ENCODE measurements at places on chromosomes 1 and 21.

GRCh38 chr21:17454315-17455027, 58.4 kb upstream of the CXADR start:
- no peaks in the 10 kb centered on the region for H3K36me3 ChIP-seq
- no peaks in the 10 kb centered on the region for H3K4me1 ChIP-seq
- DNase-seq = no peak
- H3K4me3 ChIP-seq = no peak overlapping the region
- no peaks in the 10 kb centered on the region for H3K27me3 ChIP-seq

- DNase-seq = no peak
- H3K27me3 ChIP-seq = no peaks in the 10 kb centered on the region
- H3K27ac ChIP-seq = peak overlapping the region; percentile 44
- H3K4me1 ChIP-seq = peaks cover 35% of the 10 kb centered on the region
- peak overlapping the region; percentile 8 for H3K4me3 ChIP-seq
Observed at GRCh38 chr1:59137276-59137615, 159.6 kb upstream of the FGGY start.

- no peak overlapping the region for H3K4me3 ChIP-seq
- no peaks in the 10 kb centered on the region for H3K36me3 ChIP-seq
- no peaks in the 10 kb centered on the region for H3K27me3 ChIP-seq
- no peak for DNase-seq
- peak overlapping the region; percentile 30 for H3K27ac ChIP-seq
- peaks cover 5% of the 10 kb centered on the region for H3K4me1 ChIP-seq
Observed at GRCh38 chr1:117580882-117581281, 25.0 kb upstream of the TENT5C start.

DNA sequence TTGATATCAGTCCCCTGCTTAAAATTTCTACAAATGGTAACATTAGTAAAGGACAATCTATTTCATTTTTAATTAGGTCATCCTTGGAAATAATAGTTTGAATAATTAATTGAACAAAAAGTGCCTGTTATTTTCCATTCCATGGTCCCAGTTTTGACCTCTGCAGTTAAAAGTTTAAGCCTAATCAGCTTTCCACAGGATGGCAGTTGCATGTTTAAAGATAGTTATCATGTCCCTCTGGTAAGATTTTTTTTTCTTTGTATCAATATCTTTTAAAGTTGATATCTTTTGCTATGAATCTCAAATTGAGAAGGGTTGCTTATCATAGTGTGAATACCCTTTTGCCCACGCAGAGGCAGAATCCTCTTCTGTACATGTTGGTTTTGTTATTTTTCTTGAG, 90.4 kb downstream of the HS2ST1 start:
- no peak for DNase-seq
- H3K27me3 ChIP-seq = no peaks in the 10 kb centered on the region
- no peak overlapping the region for H3K4me3 ChIP-seq
- H3K36me3 ChIP-seq = no peaks in the 10 kb centered on the region
- no peak overlapping the region for H3K27ac ChIP-seq

DNA sequence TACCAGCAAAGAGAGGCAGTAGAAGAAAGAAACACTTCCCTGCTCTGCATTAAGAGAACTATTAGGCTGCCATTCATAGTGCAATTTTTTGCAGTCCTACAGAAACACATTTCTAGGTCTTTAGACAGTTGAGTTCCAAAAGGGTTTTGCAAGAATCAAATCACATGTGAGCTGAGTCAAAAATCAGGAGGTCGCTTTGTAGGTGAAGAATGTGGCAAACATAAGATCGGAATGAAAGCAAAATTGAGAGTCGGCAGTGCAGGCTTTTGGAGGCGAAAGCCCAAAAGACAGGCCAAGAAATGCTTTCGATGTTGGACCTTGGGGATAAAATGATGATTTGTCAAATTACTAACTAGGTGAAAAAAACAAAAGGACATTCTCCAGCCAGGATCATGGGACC, 213.5 kb upstream of the NRIP1 start:
- H3K4me1 ChIP-seq = no peaks in the 10 kb centered on the region
- no peaks in the 10 kb centered on the region for H3K27me3 ChIP-seq
- no peak overlapping the region for H3K27ac ChIP-seq
- no peaks in the 10 kb centered on the region for H3K36me3 ChIP-seq
- DNase-seq = no peak
- no peak overlapping the region for H3K4me3 ChIP-seq

- no peaks in the 10 kb centered on the region for H3K36me3 ChIP-seq
- no peak overlapping the region for H3K4me3 ChIP-seq
- no peak overlapping the region for H3K27ac ChIP-seq
- peaks cover 8% of the 10 kb centered on the region for H3K27me3 ChIP-seq
- DNase-seq = no peak
Observed at GRCh38 chr1:241527146-241527545, 5.0 kb upstream of the KMO start.

- peaks cover 12% of the 10 kb centered on the region for H3K36me3 ChIP-seq
- no peak overlapping the region for H3K4me3 ChIP-seq
- H3K27me3 ChIP-seq = no peaks in the 10 kb centered on the region
- H3K27ac ChIP-seq = no peak overlapping the region
- DNase-seq = no peak
Observed at GRCh38 chr21:39502631-39503030, 50.9 kb downstream of the SH3BGR start.

DNA sequence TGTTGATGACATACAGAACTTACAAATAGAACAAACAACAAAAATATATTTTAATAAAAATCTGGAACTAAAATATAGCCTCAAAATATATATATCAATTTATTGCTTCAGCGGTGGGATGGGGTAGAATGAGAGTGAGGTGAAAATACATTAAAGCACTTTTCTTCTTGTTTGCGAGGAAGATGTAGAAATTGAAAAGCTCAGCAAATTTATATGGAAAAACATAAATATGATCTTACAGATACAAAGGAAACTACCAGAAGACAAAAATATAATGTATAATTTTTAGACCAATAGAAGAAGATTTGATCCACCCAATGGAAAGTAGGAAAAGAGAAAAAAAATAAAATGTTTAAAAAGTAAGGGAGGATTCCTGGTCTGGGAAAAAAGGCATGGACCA, 372.2 kb downstream of the DISC1 start:
- H3K27me3 ChIP-seq = no peaks in the 10 kb centered on the region

DNA sequence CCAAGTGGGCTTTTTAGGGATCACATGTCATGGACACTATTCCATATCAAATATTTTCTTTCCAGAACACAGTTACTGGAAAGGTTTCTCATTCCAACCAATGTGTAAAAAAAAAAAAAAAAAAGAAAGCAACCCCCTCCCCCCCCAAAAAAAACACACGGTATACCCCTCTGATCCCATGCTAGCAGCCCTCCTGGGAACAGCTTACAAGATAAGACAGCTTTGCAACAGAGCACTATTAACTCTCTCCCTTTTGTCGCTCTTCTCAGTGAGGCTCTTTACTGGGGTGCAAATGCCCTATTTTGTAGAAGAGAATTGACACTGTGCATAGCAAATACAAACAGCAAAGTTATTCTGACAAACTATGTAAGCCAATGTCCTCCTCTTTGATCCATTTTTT, 161.2 kb downstream of the NTMT2 start:
- DNase-seq = no peak
- peaks cover 5% of the 10 kb centered on the region for H3K27me3 ChIP-seq
- no peak overlapping the region for H3K27ac ChIP-seq
- H3K36me3 ChIP-seq = no peaks in the 10 kb centered on the region
- no peak overlapping the region for H3K4me3 ChIP-seq

DNA sequence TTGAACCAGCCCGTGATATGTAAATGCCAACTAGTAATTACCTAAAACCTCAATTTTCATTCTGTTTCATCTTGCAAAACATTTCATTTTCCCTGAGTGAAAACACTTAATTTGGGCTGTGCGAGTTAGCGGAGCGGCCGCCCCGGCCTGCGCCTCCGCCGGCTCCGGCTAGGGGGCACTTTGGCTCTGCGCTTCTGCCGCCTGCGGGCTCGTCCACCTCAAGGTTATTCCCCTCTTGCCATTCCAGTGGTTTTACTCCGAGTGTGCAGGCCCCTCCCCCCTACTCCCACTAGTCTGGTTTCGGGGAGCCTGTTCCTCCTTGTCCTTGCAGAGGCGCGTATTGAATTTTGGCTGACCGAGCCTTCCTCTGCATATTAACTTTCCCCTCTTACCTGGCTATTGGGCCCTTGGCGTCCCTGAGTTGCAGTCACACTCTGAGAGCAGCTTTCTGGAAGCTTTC, 55.6 kb downstream of the PEX14 start:
- no peaks in the 10 kb centered on the region for H3K27me3 ChIP-seq
- H3K36me3 ChIP-seq = peaks cover 5% of the 10 kb centered on the region
- no peak overlapping the region for H3K27ac ChIP-seq
- H3K4me1 ChIP-seq = peaks cover 9% of the 10 kb centered on the region
- no peak overlapping the region for H3K4me3 ChIP-seq
- DNase-seq = no peak

DNA sequence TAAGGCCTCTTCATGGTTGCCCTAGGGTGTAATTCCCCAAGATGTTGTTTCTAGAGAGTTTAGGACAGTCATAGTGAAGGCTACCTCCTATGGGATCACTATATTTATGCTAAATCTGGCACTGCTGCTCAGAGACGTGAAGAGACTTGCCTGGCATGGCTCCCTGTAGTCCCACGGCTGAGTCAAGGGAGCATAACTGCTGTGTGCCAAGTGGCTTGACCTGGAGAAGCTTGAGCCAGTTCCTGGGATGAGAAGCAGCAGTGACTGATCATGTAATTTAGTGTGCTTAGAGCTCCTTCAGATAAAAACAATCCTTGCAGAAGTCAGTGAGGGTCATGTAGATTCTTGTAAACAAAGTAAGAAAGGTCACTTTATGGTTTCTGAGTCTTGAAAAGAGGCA, 68.9 kb upstream of the TSPAN2 start:
- no peak for DNase-seq
- H3K27me3 ChIP-seq = peaks cover 12% of the 10 kb centered on the region
- H3K4me3 ChIP-seq = no peak overlapping the region
- H3K4me1 ChIP-seq = no peaks in the 10 kb centered on the region

DNA sequence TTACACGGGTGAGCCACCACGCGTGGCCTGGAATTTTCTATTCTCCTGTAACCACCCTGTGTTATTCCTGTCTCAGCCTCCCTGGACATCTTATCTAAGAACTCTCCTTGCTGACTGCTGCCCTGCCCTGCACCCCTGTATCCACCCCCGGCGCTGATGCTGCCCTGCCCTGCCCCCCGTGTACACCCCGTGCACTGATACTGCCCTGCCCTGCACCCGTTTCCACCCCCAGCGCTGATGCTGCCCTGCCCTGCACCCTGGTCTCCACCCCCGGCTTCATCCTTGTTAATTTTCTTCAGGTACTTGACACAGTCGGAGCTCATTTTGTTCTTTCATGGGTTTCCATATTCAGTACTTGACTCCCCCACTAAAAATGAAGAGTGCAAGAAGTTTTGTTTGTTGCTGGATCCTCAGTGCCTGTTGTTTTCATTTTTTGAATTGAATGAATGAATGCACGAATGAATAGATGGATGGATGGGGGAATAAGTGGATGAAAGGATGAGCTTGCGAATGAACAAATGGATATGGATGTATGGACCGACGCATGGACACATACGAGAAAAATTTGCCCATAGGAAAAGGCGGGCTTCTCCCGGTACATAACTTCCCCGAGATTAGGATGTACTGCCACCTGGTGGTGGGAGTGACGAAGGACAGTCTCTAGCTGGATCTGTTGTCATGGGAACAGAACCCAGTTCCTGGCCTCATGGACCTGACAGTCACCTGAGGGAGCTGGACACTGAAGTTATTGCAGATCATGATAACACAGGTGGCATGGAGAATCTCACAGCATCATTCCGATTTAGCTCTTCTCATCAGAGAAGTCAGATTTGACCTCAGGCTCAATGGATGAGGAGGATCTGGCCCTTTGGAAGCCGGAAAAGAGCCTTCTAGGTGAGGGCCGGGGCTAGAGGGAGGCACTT, 14.9 kb downstream of the AADACL4 start:
- no peak overlapping the region for H3K27ac ChIP-seq
- H3K27me3 ChIP-seq = peaks cover 21% of the 10 kb centered on the region
- H3K4me1 ChIP-seq = peaks cover 4% of the 10 kb centered on the region
- no peak overlapping the region for H3K4me3 ChIP-seq
- peak; percentile 44 for DNase-seq

- H3K27ac ChIP-seq = no peak overlapping the region
- peaks cover 87% of the 10 kb centered on the region for H3K27me3 ChIP-seq
- no peaks in the 10 kb centered on the region for H3K4me1 ChIP-seq
Observed at GRCh38 chr1:52225174-52225573, 83.3 kb downstream of the ZFYVE9 start.

DNA sequence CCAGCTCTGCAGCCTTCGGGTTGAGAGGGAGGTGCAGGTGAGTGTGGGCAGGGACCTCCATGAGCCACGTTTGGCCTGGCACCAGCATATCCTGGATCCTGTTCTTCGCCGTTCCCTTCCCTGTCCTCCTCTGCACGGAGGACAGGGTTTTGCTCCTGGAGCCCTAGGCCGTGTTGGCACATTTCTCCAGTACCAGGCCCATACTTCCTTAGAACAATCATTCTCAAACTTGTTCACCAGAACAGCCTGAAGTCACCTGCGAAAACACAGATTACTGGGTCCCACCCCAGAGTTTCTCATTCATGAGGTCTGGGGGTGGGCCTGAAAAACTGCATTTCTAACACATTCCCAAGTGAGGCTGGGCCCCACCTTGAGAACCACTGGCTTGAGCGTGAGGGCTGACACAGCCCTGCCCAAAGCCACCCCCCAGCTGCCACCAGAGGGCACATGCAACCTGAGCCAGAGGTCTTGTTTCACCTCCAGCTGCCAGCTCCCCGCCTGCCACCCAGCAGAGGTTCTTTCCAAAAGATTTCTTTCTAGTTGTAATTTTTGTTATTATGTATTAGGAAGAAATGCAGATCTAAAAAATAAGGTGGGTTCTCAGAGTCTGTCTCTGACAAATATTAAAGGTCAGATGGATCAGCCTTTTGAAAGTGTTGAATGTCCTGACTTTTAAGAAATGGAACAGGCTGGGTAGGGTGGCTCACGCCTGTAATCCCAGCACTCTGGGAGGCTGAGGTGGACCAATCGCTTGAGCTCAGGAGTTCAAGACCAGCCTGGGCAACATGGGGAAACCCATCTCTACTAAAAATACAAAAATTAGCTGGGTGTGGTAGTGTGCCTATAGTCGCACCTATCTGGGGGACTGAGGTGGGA, 39.6 kb upstream of the LDLRAP1 start:
- peaks cover 10% of the 10 kb centered on the region for H3K4me1 ChIP-seq
- no peak overlapping the region for H3K27ac ChIP-seq
- peak; percentile 40 for DNase-seq
- H3K36me3 ChIP-seq = no peaks in the 10 kb centered on the region
- peaks cover 11% of the 10 kb centered on the region for H3K27me3 ChIP-seq

GRCh38 chr1:169460191-169460833, 25.4 kb downstream of the SLC19A2 start:
- peaks cover 27% of the 10 kb centered on the region for H3K27me3 ChIP-seq
- peak overlapping the region; percentile 77 for H3K4me3 ChIP-seq
- peak; percentile 7 for DNase-seq
- H3K27ac ChIP-seq = no peak overlapping the region

DNA sequence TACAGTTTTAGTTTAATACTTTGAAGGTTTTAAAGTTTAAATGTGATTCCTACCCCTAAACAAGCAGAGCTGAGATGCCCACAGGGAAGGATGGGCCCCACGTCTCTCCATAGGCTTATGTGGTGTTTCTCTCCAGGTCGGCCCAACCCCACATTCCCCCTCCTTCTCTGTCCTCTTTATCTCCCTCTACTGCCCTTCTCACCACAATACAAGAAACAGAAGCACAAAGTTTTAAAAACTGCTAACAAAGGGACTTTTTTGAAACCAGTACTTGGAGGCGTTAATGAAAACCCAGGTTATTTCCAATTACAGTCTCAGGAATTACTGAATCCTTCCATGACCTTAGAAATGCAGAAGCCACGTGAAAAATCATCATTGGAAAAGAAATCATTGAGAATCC, 324.0 kb downstream of the NTNG1 start:
- H3K27ac ChIP-seq = no peak overlapping the region
- peaks cover 8% of the 10 kb centered on the region for H3K36me3 ChIP-seq
- no peaks in the 10 kb centered on the region for H3K27me3 ChIP-seq

GRCh38 chr1:193749868-193750267, 563.5 kb upstream of the B3GALT2 start:
- H3K27ac ChIP-seq = no peak overlapping the region
- no peaks in the 10 kb centered on the region for H3K36me3 ChIP-seq
- no peak overlapping the region for H3K4me3 ChIP-seq
- no peaks in the 10 kb centered on the region for H3K27me3 ChIP-seq
- DNase-seq = no peak

All from naive B cell (primary cell).